Nephron progenitor cell (in vitro differentiated cells): ENCODE measurements at places on chromosomes 4 and X.
A peak's percentile ranks its signal among the peaks of the same experiment; 100 is the strongest.

- H3K4me3 ChIP-seq = no peak overlapping the region
- peak overlapping the region; percentile 64 for H3K27ac ChIP-seq
- peaks cover 37% of the 10 kb centered on the region for H3K4me1 ChIP-seq
- peaks cover 11% of the 10 kb centered on the region for H3K36me3 ChIP-seq
- peaks cover 19% of the 10 kb centered on the region for H3K27me3 ChIP-seq
Observed at GRCh38 chr4:82785611-82786400, 12.8 kb downstream of the SCD5 start.

GRCh38 chr4:5213087-5213595 is 161.9 kb downstream of the STK32B start:
- no peak overlapping the region for H3K4me3 ChIP-seq
- no peaks in the 10 kb centered on the region for H3K36me3 ChIP-seq
- H3K27ac ChIP-seq = no peak overlapping the region

DNA sequence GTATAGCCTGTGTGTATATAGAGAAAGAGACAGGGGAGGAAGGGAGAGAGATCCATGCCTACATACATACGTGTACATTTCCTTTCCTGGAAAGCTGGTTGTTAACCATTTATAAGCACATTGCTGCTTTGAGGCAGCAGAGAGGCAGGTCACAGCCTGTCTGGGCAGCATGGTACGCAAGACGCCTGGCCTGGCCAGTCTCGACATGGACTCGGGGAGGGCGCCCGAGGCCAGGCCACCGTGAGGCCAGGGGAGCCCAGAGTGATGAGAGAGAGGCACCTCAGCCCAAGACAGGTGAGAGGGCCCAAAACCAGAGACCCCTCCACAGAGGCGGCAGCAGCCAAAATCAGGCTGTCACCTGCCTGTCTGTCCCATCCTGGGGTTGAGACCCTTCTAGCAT is 3.9 kb downstream of the TREX2 start:
- H3K4me3 ChIP-seq = no peak overlapping the region
- no peak for DNase-seq

DNA sequence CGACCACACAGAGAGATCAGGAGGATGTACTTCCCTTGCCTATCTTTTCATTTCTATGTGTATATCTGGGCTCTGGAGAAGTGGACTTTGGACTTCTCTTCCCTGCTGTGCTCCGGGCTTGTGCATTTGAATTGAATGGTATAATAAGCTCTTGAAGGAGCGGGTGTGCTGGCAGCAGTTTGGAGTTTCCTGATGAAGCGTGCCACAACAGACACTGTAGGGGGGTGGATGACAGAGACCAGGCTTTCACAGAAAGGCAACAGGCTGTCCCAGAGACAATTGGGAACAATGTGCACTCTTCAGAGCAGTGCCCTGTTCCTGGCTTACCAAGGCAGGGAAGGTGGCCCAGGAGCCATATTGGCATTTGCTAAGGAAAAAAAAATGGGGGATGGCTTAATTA is 170.1 kb downstream of the FRMPD4 start:
- no peak for DNase-seq
- H3K36me3 ChIP-seq = no peaks in the 10 kb centered on the region
- no peaks in the 10 kb centered on the region for H3K4me1 ChIP-seq
- H3K27me3 ChIP-seq = no peaks in the 10 kb centered on the region

DNA sequence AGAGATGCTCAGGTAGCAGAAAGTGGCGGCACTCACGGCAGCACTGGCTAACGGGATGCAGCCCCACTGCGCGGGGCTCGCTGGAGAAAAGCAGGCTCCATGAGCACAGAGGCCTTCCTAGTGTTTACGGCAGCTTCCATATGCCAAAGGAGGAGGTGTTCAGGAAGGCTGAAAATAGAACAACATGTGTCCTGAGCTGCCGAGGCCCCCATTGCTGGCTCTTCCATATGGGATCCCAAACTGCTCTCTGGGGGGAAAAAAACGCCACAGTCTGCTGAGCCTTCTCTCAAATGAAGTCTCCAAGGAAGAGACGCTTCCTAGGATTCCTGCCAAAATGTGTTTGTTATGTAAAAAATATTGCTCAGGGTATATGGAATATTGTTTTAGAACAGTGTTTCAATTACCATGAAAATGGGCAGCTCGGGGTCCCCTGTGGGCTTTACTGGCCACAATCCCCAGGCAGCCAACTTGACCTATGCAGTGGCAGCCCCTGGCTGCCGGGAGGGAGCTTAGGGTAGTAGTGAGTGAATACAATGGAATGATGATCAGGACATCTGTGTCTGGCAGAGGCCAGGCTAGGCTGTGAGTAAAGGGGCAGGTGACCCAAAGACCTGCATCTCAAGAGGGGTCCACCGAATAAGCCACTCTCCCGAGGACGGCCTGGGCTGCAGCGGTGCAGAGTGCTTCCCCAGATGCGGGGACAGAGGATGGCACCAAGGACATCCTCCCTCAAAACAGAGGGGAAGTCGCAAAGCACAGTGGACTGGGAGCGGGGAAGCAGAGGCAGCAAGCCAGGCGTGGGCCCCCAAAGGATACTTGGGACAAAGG is 170.1 kb downstream of the AFAP1 start:
- H3K27me3 ChIP-seq = no peaks in the 10 kb centered on the region
- H3K4me3 ChIP-seq = no peak overlapping the region
- peaks cover 84% of the 10 kb centered on the region for H3K36me3 ChIP-seq
- H3K27ac ChIP-seq = peak overlapping the region; percentile 72
- H3K4me1 ChIP-seq = peaks cover 63% of the 10 kb centered on the region

DNA sequence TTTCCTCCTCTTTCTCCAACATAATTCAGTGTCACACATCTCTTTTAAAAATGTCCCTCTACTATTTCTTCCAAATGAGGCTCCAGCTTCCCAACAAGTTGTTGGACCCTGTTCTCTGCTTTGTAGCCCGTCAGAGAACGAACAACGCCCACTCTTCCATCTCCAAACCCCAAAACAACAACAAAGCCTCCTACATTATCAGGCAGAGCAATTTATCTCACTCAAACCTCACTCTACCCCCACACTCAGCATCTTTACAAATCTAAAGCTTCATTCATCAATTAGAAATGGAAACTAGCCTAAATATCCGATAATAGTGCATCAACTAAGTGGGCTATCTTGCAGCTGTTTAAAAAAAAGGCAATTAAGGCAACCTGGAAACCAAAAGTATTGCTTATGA is 20.5 kb downstream of the SUPT20HL2 start:
- no peaks in the 10 kb centered on the region for H3K27me3 ChIP-seq
- H3K4me3 ChIP-seq = peak overlapping the region; percentile 0
- H3K36me3 ChIP-seq = no peaks in the 10 kb centered on the region

- H3K27me3 ChIP-seq = peaks cover 20% of the 10 kb centered on the region
- no peaks in the 10 kb centered on the region for H3K36me3 ChIP-seq
- no peak for DNase-seq
- no peak overlapping the region for H3K27ac ChIP-seq
Observed at GRCh38 chr4:54547299-54548097, 110.3 kb upstream of the KIT start.
